ENCODE measurements at places on chromosomes 2 and 18. TPM values are rescaled to one million over a fixed set of nuclear protein-coding genes. Genes with fewer than 3 reads are reported as not detected.

DNA sequence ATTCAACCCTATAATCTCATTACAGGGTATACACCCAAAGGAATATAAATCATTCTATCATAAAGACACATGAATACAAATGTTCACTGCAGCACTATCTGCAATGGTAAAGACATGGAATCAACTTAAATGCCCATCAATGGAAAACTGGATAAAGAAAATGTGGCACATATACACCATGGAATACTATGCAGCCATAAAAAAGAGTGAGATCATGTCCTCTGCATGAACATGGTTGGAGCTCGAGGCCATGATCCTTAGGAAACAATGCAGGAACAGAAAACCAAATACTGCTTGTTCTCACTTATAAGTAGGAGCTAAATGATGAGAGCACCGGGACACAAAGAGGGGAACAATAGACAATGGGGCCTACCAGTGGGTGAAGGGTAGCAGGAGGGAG is 88.5 kb upstream of the CD226 start:
- no peak for ATAC-seq

DNA sequence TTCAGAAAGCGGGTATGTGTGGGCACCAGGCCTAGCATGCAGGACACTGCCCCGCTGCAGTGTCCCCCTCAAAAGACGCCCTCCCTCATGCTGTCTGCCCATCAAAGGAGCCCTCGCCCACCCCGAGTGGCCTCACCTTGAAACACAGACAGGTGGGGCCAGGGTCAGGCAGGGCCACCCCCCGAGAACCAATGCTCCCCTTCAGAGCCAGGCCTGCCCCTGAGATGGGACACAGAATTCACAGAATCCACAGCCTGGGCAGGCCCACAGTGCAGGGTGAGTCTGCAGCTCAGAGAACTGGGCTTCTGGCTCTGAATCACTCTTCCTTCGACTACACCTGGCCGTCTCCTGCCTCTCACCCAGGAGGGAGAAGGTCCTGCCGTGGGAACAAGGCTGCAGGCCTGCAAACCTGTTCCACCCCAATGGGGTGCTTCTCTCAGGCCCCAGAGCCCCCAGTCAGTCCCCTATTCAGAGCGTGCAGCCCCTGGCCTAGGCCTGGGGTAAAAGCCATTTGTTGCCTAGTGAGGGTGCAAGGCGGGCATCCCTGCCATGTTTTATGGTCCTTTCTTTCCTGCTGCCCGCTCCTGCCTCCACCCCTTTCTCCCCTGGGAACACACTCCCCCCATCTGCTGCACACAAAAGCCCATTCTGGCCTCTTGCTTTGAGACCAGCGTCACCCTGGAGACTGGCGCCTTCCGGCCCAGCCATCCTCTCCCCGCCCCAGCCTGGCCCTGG is 11.3 kb upstream of the ARHGEF4 start:
- ATAC-seq = no peak

DNA sequence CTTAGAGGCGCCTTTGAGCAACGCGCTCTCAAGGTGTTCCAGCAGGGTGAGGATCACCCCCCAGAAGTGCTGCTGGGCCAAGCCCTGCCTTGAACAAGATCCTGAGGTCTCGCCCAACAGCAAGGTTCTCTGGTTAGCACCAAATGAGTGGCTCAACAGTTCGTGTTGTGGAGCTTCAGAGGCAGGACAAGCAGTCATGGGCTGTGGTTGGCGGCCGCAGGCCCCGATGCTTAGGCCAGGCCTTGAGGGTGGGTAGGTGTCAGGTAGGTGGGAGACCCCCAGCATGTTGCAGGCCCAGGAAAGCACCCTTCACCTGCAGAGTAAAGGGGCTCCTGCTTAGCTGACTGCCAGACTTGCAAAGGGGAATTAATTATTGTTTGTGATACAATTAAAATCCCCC is 70.2 kb upstream of the FOSL2 start:
- no peak for ATAC-seq

GRCh38 chr2:60352491-60353405 is 200.7 kb downstream of the BCL11A start:
- ATAC-seq = no peak

DNA sequence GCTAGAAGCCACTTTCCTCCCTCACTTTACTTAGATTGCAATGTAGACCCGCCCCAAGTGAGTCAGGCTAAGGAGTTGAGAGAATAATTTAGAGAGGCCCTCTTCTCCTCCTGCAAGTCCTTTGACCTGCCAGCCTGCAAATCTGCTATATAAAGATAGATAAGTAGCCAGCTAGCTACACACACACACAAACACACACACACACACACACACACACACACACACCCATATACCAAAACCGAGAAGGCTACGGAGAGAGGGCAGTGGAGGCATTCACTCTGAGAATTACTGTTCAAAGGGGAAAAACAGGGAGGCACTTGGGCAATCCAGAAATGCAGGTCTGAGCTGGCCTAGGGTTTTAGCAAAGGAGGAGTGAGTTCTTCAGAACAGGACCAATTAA is 23.0 kb upstream of the SMAD7 start:
- ATAC-seq = no peak

The TANK gene
- total RNA-seq = 110 TPM

Data from activated T-helper 17 cell treated with anti-CD3 and anti-CD28 coated beads, Interleukin-2, amount 50 U/mL, for 72 hours (primary cell).